ENCODE measurements at places on chromosomes 7 and 10.

- DNase-seq: peak; percentile 98
These were observed 6.6 kb downstream of the CPA2 start for GRCh38 chr7:130273081-130273932.

GRCh38 chr10:24969841-24970281, 17.5 kb upstream of the PRTFDC1 start:
- no peak for DNase-seq

- DNase-seq: no peak
These were observed 5.1 kb upstream of the GRID1 start for GRCh38 chr10:86371691-86372090.

DNA sequence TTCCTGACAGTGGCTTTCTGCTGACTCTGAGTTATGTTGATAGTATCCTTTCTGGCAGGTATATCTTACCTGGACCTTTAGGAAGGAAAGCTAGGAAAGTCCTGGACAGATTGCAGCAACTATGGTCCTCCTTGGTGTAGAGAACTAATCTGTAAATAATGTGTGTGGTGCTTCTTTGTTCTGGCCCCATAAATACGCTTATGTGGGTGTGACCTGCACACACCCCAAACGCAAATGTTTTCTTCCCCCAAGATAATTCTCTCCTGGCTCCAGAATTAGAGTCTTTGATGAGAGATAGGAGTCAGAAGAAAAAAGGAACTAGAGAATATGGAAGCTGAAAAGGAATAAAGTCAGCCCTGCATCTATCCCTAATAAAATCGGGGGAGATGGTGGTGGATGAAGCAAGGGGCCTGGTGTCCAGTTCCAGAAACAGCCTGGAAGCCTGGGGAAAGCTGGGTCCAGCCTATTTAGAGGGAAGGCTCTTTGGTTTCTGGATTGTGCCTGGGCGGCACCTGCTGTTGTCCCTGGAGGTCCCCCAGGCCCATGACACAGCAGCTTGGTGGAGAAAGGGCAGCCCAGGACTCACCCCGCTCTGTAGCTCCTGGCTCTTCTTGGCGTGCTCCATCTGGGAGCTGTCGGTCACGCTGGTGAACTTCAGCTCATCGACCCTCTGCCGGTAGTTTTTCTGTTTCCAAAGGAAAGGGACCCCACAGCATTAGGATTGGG, 38.2 kb downstream of the NRAP start:
- no peak for DNase-seq

DNA sequence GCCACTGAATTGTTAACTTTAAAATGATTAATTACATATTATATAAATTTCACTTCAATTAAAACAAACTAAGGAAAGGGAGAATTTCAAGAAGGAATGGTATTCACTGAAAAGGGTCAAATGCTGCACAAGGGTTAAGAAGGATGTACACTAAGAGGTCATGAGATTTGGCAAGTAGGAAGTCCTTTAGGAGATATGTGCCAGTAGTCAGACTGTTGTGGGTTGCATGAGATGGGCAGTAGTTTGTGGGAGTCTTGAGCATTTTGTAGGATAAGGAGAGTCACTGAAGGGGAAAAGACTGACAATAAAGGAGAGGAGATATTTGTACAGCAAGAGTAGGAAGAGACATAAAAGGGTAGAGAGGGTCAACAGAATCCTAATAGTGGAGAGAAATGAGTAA, 12.4 kb upstream of the PTPN12 start:
- no peak for DNase-seq

Data from NCI-H187 (cell line).